ENCODE measurements at places on chromosomes 5 and 9.

- DNase-seq, result no peak
Observed at GRCh38 chr5:169632946-169633345, 4.1 kb upstream of the DOCK2 start.

DNA sequence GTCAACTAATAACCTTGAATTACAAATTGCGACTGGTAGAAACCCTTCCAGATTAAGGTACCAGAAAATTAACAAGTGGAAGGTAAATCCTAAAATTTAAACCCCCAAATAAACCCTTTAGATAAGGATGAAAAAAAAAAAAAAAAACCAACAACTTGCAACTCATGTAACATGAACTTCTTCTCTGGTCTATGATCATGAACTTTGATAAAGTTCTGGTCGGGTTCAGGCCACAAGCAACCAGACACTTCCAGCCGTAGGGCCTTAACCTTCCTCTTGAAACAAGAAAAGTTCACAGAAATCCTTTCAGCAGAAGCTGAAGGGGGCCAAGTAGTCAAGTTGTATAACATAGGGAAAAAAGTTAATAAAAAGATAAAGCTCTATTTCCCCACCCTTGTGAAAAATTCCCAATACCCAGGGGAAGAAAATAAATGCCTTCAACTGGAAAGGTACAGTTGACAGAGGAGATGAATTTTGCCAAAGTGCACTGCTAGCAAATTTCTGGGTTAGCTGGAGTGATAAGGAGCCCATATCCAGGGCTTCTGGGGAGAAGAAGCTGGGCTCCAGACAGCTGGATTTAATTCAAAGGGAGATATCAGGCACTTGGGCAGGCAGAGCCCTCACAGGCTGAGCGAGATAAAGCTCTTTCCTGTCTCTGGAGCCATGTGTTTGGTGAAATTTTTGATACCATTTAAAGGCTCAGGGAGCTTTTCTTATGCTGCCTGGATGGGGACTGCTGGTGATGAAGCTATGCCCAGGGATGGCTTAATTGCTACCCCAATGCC is 234.2 kb upstream of the PANK3 start:
- DNase-seq, result no peak

DNA sequence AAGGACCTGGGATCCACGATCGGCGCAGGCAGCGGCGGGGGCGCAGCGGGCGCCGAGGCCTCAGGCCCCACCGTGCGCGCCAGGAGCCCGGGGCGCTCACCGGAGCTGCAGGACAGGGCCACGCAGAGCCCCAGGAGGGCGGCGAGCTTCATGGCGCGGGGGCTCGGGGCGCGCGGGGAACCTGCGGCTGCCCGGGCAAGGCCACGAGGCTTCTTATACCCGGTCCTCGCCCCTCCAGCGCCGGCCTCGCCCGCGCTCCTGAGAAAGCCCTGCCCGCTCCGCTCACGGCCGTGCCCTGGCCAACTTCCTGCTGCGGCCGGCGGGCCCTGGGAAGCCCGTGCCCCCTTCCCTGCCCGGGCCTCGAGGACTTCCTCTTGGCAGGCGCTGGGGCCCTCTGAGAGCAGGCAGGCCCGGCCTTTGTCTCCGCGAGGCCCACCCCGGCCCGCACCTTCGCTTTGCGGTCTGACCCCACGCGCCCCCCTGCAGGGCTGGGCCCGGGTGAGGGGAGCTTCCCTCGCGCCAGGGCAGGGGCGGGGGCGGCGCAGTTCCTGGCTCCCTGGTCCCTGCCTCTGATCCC is at the start of gene SCGB3A1:
TSS of gene SCGB3A1 (minus strand) at position 189 of the 577 bp plus-strand sequence. CDS start at position 152, 37 bp downstream.
- DNase-seq, result no peak

DNA sequence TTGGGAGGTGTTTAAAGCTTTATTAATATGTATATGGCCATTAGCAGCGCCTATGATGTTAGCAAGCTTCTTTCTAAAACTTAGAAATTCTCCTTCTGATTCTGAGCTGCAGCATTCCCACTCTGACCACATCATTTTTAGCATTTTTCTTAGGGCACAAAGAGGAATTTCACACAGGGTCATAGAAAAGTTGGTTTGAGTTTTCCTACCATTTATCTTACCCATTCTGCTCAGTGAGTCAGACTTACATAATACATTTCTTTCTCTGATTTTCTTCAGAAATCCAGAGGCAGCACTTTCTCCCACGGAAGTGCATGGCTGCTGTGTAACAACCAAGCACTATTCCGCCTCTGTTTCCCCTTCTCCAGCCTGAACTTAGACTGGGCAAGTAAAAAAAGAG is 246.6 kb downstream of the ARL15 start:
- DNase-seq, result no peak

- DNase-seq, result peak; percentile 81
Observed at GRCh38 chr5:1801222-1801966, at the start of gene NDUFS6. TSS of gene NDUFS6 (plus strand) at chr5:1801407. CDS start at chr5:1801418, 11 bp downstream.

GRCh38 chr5:104186100-104186499 is 623.5 kb upstream of the NUDT12 start:
- no peak for DNase-seq

DNA sequence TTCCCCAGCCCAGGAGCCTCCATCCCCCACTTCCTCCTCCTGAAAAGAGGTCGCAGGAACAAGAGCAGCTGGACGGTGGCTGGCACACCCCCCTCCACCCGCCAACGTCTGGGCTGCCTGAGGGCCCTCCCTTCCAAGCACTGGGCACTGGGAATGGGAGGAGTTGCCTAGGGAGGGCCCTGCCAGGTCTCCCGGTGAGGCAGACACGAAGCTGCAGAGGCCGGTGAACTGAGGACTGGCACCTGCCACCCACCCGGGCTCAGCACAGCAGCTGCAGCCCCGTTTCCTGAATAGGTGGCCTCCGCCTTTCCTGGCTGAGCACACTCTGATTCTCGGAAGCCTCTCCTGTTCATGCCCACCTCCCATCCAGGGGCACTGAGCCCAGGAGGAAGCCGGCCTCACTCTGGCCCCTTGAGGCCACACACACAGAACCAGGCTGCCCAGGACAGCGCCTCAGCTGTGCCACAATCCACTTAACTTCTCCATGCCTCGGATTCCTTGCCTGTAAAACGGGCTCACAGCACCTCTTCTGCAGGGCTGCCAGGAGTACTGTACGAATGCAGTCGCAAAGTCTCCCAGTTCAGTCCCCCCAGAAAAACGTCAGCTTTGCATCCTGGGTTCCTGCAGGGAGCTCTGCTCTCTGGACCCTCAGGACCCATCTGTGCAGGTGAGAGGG is 1.3 kb downstream of the NPDC1 start:
- no peak for DNase-seq

DNA sequence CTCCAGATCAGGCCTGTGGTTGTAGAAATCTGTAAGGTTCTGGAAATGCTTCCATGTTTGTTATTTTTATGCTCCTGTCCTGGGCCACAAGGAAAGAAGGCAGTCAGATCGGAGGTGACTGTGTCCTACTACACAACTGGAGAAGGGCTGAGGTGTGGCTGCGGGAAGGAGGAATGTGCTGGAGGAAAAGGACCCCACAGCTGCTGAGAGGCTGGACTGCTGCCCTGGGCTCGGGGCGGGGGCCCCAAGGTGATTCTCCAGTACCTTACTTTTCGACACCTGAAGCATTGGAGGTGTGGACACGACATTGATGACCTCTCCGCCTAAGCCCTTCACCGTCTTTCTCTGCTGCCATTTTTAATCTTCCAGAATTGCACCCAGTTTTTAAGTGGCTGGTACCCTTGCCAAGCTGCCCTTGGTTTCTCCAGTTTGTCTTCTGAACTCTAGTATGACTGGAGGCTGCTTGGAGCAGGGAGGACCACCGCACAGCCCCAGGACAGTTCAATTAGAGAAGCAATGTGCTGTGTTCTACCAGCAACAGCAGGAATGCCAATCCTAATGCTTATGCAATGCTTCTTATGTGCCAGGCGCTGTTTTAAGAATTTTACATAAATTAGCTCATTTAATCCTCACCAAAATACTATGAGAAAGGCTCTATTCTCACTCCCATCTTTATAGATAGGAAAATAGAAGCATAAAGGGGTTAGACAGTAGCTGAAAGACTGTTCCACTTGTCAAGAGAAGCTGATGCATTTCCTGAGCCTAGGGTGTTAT is 13.5 kb upstream of the ANKRD33B start:
- DNase-seq, result no peak

DNA sequence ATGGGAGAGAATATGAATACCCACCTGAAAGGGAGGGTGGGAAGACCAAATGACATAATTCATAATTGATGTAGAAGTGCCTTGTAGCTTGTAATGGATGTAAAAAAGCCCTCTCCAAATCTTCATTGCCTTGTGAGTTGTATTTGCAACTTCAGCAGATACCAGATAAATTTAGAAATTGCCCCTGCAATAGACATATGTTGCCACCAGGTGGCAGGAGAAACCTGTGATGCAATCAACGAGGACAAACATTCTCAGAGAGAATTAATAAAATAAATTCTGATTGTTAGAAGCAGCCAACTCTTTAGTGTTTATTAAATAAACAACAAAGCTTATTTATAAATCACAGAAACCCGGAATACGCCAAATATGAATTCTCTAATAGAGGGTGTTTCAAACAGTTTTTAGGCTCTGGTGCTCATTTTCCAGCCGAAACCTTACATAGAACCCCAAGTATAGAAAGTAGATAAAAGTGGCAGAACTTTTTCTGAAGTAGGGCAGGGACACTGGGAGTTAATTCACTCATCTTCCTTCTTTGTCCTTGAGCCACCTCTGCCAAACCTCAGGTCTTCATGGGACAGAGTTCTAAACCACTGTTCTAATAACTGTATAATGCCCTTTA is 147.8 kb downstream of the TMEM38B start:
- peak; percentile 28 for DNase-seq

DNA sequence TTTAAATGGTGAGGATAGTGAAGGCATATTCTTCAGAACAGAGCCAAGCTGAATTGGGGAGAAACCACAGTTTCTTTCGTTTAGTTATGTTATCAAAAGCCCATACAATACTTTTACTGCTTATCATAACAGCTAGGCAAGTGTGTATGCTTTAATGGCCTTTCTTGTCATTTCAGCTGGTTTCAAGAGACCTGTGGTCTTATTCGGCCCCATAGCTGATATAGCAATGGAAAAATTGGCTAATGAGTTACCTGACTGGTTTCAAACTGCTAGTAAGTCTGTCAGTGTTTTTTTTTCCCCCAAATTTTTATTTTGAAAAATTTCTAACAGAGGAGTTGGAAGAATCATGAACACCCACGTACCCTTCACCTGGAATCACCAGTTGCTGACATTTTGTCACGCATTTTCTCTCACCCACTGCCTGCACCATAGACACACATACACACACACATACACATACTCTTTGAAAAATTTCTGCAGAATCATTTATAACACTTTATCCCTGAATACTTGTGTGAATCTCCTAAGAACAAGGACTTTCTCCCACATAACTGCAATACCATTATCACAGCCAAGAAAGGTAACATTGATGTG is 63.7 kb downstream of the TJP2 start:
- DNase-seq, result no peak

- no peak for DNase-seq
Observed at GRCh38 chr5:141850244-141850768, 27.9 kb downstream of the PCDH1 start.

DNA sequence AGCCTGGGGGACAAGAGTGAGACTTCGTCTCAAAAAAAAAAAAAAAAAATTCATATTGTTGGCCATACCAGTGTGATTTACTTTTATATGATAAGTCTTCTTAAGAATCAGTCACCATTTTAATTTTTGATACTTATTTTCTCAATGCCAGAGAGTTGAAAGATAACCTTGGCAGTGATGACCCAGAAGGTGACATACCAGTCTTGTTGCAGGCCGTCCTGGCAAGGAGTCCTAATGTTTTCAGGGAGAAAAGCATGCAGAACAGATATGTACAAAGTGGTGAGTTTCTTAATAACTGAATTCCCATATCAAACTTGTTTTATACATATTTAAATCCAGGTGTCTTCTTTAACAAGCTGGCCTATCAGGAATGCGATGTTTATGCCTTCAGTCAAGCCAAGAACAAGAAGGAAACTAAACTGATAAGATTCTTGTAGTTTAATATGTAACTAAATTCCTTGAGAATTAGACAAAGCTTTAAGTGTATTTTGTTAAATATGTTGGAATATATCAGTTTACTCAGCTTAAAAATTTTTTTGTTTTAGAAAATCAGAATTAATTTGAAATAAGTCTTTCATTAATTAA is 81.5 kb downstream of the NIPBL start:
- no peak for DNase-seq

- DNase-seq, result no peak
Observed at GRCh38 chr5:45355189-45355992, 340.8 kb downstream of the HCN1 start.

DNA sequence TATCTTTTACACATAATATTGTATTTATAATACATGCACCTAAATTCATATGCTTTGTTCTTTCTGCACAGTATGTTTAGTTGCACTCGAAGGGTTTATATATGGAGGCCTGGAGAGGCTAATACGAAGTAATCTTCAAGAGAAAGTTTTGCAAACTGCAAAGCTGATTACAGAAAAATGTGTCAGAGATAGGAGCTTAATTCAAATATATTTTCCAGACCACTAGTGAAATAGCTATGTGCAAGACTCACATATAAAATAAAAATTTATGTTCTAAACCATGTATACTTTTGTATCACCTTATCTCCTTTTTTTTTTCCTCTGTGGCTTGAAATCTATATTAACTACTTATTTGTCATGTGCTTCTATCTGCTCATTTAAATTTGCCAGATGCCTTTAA is 313.8 kb downstream of the EFNA5 start:
- DNase-seq, result no peak

- no peak for DNase-seq
Observed at GRCh38 chr5:75617736-75618352, 6.6 kb downstream of the ANKDD1B start.

DNA sequence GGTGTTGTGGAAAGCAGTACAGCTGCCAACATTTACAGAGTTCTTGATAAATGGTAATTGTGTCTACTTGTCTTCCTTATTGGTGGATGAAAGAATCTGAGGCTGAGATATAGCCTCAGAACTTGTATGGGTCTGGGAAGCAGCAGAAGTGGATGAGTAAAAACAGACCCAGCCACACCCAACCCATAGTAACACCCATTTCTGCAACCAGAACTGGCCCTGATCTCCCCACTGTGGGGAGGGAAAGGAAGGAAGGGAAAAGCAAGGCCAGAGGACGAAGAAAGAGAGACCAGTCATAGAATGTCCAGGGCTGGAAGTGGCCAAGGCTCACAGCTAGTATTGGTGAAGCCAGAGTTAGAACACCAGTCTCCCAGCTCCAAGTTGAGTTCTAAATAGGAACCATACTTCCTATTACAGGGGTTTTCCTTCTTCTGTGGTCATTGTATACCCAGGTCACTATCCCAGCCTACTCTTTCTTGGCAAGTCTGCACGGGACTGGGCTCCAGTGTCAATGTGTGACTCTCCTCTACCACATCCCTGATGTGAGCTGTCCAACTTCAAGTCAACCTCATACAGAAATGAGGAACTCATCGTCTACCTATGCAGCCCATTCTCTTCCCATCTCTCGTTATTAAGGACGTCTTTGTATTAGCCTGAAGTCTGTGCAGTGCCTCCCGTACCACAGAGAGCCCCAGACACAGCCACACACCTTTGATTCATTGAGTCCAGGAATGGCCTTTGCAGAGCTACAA is 35.9 kb downstream of the ITK start:
- no peak for DNase-seq

- DNase-seq, result no peak
Observed at GRCh38 chr5:158303883-158304282, 444.9 kb upstream of the CLINT1 start.

GRCh38 chr9:112890106-112891081 is at the start of gene SLC46A2:
TSS of gene SLC46A2 (minus strand) at chr9:112890876. CDS start at chr9:112890681, 195 bp downstream.
- DNase-seq, result no peak
